ENCODE measurements at places on chromosomes 2 and 18.

GRCh38 chr2:190930411-190930810 lies 49.8 kb downstream of the GLS start:
- no peak for DNase-seq

DNA sequence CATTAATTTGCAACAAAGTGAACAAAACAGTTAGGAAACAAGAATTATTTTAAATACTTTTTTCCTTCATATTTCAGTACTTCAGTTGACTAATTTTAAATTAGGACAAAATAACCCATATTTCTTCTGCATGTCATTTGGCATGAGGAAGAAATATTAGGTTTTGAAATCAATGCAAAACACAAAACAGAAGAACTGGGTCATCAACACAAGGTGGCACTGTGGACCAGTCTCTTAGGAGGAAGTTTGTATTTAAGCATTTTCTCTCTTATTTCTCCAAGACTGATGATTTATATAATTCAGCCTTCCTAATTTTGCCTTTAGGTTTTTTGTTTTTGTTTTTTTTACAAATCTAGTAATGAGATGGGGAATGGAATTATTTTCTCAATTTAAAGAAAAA lies 352.8 kb upstream of the KCNH7 start:
- peak; percentile 38 for DNase-seq

DNA sequence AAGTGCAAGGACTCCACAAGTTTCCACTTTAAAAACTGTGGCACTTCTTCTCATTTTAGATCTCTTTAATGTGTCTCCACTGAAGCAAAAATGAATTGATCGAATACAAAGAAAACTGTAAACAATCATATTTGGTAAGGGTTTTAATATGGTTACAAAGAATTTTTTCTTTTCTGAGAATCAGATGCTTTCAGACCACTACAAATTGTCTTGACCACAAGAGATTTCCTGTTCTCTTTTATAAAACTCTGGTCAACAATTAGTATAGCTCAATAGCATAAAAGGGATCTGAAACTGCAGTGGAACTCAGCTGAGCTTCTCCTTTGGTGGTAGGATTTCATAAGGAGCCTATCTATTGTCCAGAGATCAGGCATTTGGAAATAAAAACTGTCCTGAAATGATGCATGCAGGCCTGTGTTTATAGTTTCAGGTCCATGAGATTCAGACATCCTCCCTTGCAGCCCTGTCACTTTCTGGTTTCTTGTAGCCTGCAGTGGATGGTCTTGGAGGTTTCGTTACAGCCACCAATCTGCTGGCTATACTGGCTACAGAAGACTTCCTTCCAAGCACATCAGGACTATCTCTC lies 120.0 kb downstream of the DOCK10 start:
- DNase-seq: no peak

DNA sequence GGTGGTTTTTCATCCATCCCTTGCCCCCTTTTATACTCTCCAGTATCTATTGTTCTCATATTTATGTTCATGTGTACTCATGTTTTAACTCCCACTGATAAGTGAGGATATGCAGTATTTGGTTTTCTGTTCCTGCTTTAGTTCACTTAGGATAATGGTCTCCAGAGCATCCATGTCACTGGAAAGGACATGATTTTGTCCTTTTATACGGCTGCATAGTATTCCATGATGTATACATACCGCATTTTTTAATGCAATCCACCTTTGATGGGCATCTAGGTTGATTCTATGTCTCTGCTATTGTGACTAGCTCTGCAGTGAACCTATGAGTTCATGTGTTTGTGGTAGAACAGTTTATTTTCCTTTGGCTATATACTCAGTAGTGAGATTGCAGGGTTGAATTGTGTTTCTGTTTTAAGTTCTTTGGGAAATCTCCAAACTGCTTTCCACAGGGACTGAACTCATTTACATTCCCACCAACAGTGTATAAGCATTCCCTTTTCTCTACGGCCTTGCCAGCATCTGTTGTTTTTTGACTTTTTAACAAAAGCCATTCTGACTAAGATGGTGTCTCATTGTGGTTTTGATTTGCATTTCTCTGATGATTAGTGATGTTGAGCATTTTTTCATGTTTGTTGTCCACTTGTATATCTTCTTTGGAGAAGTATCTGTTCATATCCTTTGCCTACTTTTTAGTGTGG lies 420.2 kb downstream of the THSD7B start:
- DNase-seq: peak; percentile 54

- DNase-seq: peak; percentile 62
Observed at GRCh38 chr2:96353032-96353561, 17.5 kb downstream of the NCAPH start.

DNA sequence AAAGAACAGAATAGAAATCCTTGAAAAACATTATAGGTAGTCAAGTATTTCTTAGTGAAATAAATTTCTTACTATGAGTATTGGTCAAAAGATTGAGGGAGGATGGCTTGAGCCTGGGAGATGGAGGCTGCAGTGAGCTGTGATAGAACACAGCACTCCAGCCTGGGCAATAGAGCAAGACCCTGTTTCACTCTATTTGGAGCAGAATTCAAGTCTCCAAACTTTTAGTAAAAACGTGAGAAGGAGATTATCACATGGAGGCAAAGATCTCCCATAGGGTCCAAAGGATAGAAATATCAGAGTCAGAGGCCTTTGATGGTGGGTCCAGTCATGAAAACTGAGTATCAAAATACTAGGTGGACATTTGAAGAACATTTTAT lies 2.4 kb upstream of the MYL12A start:
- DNase-seq: no peak

DNA sequence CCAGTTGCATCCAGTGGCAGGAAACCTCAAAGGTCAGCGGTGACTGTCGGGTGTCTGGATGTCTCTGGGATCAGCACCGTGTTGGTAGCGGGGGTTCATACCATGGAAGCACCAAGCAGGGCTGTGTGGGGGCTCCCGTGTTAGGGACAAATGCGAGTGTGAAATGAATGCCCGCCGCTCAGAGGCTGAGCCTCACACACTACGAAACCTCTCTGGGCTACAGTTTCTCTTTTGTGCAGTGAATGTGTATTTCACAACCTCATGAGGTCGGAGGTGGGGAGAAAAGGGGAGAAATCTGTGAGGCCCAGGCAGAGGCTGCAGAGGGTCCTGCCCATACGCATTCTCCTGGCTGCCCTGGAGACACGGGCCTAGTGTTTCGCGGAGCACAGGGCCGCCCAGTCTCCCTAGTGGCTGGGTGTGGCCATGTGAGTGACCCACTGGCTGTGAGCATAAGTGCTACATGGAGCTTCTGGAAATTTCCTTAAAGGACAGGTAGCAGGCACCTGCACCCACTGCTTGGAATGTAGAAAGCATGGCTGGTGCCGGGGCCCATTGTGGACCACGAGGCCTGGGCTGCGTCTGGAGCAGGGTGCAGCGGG lies 138.0 kb upstream of the GLI2 start:
- DNase-seq: no peak

DNA sequence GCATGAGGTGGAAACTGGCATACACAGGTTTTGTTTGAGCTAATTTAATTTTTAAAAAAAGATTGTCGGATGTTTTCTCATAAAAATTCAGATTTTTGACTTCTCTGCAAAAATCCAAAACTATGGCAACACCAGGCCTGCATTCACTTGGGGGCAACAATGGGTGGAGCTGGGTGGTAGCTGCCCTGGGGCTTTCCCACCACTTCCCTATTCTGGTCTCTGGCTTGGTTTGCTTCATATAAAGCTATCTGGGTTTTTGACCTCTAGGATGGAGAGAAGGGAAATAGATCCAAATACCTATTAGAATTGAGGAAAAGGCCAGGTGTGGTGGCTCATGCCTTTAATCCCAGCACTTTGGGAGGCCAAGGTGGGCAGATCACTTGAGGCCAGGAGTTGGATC lies 5.5 kb upstream of the CYP27A1 start:
- DNase-seq: no peak

DNA sequence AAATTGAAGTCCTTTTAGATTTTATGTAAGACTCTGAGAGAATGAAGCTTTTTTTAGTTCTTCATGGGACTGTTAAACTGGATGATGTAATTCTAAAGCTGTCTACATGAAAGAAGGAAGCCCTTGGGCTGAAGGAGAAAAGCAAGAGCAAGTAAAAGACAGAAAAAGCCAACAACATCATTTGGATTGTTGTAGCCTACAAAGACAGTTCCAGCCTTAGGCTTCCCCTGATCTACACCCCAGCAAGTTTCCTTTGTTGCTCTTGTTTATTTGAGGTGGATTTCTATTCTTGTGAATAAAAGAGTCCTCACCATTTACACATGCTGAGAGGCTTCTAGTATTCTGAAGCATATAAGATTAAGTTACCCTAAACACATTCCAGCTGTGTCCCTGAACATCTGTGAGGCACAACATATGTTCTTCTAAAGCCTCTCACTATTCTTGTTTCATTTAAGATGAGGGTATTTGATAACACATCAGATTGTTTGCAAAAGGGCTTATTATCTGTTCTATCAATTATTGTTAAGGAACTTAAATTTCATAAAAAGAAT lies 377.8 kb downstream of the LNPK start:
- no peak for DNase-seq

DNA sequence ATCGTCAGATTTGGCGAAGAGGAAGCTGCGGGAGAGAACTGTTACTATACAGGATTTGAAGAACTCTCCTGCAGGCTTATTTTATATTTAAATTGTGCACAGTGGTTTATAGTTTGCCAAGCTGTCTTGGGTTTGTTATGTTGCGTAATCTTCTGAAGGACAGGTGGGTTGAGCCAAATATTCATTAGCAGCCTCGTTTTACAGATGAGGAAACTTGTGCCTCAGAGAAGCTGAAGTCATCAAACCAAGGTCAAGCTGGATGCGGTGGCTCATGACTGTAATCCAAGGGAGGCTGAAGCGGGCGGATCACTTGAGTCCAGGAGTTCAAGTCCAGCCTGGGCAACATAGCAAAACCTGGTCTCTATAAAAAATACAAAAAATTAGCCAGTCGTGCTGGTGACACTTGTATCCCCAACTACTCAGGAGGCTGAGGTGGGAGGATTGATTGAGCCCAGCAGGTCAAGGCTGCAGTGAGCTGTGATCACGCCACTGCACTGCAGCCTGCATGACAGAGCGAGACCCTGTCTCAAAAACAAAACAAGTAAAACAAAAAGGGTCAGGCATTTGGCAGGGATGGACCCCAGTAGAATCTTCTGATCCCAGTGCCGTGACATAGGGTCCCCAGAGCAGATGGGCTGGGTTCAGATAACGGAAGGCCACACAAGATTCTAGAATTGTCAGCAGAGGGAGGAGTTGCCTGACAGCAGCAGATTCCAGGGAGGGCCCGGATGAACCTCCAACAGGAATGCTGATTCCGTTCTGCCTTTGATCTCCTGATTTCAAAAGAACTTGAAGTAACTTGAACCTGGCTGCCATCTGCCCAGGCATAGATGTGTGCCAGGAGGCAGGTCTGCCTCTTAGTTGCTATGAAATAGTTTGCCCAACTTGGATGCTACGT lies 50.6 kb downstream of the SH3BP4 start:
- no peak for DNase-seq

- peak; percentile 9 for DNase-seq
Observed at GRCh38 chr2:98569197-98569793, 39.0 kb downstream of the COA5 start.

All from RPMI7951 (cell line).